ENCODE measurements at places on chromosomes 1 and 21.

GRCh38 chr1:203641503-203641890 is 14.9 kb downstream of the ATP2B4 start:
- no peak for DNase-seq

DNA sequence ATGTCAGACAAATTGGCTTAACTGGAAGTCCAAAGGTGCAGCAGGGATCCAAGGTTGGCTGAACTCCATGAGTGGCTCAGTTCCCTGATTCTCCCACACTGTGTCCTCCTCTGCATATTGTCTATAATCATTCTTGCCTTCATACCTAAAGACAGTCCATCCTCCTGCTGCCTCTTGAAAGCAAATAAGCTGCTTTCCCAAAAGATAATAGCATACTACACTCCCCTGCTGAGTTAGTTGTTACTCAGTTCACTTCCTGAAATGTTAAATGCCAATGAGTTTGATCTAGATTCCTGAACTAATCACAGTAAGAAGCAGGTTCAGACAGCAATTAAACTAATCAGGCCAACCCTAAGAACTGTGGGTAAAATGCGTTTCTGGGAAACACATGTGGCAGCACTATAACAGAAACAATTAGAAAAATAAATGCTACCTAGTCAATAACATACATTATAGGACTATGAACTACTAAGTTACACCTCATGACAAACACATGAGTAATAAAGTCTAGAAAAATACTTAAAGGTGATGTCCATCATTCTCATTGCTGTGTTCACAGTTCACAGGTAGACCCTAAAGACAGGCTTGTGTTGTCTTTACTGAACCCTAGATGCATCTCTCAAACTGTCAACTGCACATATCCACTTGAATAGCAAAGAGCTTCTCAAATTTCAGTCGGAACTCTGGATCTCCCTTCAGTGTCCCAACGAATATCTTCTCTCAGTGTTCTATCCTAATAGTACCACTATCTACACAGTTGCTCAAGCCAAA is 50.8 kb upstream of the BOLA1 start:
- DNase-seq = no peak

DNA sequence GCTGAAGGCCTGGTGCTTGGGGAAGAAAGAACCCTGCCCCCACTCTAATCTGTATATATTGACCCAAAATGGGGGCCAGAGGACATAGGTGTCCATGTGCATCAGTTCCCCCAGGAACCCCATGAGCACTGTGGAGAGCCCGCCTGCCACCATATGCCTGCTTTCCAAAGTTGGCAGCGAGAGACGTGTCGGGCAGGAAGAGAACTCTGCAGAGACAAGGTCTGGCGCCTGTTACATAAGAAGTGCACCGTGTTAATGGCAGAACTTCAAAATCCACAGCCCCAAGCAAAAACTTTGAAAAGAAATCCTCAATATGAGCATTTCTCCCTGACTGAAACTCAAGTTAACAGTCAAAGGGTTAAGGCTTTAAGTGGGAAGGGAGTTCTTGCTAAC is 8.0 kb downstream of the CTNNBIP1 start:
- no peak for DNase-seq

DNA sequence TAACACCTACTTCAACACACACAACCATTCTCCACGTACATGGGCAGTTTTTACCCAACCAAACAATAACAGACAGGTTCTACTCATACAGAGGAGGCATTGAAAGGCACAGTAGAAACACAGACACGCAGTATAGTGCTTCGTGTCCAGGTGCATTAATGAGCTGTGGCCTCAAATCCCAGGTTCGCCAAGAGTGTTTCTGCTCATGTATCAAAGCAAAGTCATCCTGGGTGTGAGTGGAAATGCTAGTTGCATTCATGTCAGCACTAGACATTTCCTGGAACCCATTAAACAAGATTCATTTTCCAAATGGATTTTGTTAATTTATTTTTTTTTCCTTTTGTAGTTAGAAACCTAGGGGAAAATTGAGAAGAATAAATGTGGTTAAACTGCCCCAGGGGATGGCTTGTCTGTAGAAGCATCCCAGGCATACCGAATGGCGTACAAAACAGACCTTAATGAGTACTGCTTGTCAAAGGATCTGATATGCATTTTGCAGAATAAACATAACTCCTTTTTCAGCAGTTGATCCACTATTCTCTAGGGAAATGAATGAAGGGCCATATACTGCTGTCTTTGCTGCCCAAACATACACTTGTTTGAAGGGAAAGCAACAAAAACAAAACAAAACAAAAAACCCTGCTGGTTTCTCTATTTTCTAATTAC is 298.6 kb upstream of the ST6GALNAC5 start:
- no peak for DNase-seq

- DNase-seq = peak; percentile 48
These were observed 5.7 kb downstream of the SLC6A17 start for GRCh38 chr1:110155878-110156522.

GRCh38 chr1:161839591-161839990 is 73.5 kb downstream of the ATF6 start:
- no peak for DNase-seq

GRCh38 chr1:119865627-119866026 is 30.7 kb downstream of the ADAM30 start:
- DNase-seq = no peak

DNA sequence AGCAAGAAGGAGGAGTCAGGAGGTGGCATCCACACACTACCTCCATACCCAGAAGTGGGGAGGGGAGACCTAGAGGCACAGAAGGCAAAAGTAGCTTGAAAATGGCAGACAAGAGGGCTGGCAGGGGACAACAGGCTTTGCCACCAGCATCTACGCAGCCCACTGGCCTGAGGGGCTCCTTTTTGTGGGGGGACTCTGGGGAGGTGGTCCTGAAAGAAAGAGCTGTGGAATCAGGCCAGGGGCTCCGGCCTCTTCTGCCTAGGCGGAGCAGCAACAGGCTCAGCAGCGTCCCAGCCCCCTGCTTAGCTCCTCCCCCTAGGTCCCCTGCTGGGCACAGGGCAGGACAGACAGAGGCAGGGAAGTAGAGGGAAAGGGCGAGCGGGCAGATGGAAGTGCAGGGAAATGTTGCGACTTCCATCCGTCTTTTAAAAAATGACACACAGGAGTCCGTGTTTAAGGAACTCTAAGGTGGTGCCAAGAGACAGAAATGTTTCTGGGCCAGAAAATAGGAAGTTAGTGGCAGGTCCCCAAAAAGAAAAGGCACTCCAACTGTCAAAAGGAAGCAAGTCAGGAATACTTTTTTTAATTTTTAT is 10.0 kb upstream of the LEFTY2 start:
- no peak for DNase-seq

DNA sequence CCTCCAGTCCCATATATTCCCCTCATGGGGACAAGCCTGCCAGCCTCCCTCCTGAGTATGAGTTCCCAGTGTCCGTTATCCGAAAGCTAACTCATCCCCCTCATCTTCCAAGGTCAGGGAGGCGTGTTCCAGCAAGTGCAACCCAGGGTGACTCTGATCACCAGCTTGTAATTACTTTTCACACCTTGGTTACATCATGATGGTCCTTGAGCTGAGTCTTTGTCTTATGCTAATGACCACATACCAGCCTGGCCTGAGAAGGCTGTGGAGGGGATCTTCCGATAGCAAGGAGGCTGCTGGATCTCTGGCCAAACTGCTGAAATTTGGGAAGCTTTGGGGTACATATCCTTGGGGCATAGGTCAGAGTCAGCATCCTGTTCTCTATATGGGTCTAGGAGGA is 99.6 kb downstream of the DDX20 start:
- no peak for DNase-seq

GRCh38 chr1:232767305-232768074 is 37.7 kb upstream of the MAP10 start:
- peak; percentile 20 for DNase-seq

GRCh38 chr1:157235307-157235706 is 97.1 kb upstream of the ETV3 start:
- no peak for DNase-seq

GRCh38 chr1:181947441-181947840 is 114.1 kb downstream of the ZNF648 start:
- no peak for DNase-seq

GRCh38 chr1:11569551-11569950 is 84.7 kb downstream of the FBXO2 start:
- DNase-seq = no peak

- DNase-seq = no peak
These were observed 2.7 kb downstream of the ZBTB7B start for GRCh38 chr1:155005076-155006011.

DNA sequence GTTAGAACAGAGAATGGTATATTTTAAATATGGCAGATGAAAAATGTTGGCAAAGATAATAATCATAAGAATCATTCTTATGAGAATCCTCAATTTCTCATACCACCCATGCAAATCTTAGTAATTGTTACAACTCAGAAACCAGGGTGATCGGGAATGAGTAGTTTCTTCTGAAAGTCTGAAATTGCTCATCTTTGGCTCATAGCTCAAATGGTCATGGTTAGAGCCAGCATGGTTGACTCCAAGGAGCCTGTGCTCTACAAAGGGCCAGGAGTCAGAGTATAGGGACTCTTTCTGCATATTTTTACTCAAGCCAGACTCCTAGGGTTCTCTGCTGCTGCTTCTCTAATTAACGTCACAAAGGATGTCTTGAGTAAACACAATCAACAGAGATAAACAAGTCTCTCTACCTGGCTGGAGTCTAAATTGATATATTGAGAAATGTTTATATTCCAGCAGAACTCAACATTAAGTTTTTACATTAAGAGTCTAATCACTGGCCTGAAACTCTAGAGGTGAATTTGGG is 1.9 kb upstream of the ETV3 start:
- no peak for DNase-seq

GRCh38 chr1:53637511-53638359 is 101.2 kb downstream of the GLIS1 start:
- no peak for DNase-seq

- DNase-seq = no peak
These were observed 88.8 kb downstream of the SYT2 start for GRCh38 chr1:202621446-202621845.

DNA sequence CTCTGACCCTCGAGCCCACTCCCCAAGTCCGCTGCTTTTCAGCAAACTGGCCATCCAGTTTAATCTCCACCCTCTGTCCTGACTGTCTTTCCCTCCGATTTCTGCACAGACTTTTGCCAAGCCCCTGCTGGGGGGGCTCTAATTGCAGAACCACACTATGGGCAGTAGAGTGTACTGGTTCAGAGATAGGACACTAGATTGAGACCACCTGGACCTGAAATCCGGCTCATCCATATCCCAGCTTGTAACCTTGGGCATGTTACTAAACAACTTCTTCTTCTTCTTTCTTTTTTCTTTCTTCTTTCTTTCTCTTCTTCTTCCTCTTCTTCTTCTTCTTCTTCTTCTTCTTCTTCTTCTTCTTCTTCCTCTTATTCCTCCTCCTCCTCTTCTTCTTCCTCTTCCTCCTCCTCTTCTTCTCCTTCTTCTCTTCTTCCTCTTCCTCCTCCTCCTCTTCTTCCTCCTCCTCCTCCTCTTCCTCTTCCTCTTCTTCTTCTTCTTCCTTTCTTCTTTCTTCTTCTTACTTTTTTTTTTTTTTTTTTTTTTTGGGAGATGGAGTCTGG is 7.7 kb downstream of the LRRC71 start:
- DNase-seq = no peak

All from COLO829 (cell line).